ELF-1 (cell line): ENCODE measurements at places on chromosomes 5 and 9.

DNA sequence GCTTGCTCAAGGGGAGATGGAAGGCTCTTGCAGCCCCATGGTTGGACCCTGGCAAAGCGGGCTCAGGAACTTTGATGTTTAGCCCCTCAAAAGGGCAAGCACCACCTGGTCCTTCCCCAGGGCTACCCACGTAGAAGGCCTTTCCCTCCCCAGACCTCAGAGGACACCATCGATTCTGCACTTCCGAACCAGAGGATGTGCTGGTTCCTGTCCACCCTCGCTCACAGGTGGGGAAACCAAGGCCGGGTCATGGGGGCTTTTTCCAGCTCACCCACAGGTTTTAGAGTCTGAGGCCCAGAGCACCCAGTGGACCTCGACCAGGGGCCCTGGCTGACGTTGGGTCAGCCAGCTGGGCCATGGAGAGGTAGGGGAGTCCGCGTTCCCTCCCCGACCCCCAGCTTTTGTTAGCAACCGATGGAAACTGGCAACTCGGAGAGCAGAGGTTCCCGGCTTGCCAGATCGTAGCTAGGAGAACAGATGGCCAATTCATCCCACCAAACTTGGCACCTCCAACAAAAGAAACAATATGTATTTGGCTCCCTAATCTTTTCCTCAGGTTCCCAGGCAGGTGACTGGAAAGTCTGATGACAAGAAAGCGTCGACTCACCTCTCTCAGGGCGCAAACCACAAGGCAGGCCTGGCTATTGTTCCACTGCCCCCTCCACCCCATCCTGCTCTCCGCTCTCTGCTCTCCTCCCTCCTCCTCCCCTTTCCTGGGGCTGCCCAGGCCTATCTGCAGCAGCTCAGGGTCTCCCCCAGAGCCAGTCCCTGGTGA is 167.6 kb upstream of the SMIM23 start:
- no peak for DNase-seq

DNA sequence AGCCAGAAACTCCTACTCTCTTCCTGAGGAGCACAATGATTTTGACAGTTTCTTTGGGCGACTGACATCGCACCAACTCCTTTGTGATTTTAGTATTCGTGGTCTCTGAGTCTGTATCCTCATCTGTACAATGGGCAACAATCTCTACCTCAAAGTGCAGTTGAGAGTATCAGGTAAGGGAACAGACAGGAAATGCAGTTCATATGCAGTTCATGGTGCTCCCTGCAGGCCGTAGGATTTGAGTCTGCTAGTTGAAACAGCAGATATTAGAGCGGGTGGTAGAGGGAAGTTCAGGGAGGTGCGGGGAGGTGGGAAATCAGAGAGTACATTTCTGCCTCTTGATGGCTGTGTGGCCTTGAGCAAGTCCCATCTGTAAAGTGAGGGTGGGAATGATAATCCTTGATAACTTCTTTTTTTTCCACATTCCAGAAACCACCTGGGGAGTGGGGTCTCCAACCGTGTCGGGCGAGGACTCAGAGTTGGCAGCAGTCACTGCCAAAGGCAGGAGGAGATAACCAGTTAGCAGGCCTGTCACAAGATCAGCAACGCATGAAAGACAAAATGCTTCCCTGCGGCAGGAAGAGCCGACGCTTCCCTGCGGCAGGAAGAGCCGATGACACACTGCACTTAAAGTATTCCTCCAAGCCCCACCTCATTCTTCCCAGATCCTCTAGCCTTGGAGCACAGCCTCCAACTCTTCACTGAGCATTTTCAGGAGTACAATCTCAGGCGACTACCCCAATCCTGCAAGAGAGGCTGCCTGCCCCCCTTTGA is 6.0 kb upstream of the NEK6 start:
- DNase-seq, result peak; percentile 85

DNA sequence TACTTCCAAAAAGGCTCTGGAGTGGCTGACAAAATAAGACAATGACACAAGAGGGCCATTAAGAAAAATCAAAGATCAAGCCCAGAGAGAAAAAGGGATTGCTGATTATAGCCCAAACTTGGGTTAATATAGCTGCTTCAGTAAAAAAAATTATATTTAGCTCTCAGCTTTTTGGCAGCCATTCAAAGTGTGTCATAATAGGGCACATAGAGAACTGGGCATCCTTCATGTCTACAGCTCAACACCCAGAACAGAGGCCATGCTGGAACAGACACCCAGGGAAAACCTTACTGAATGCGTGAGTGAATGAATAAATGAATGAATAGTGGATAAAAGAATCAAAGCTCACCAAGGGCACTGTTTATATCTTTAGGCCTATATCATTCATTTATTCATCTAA is 110.1 kb downstream of the SLIT3 start:
- no peak for DNase-seq

DNA sequence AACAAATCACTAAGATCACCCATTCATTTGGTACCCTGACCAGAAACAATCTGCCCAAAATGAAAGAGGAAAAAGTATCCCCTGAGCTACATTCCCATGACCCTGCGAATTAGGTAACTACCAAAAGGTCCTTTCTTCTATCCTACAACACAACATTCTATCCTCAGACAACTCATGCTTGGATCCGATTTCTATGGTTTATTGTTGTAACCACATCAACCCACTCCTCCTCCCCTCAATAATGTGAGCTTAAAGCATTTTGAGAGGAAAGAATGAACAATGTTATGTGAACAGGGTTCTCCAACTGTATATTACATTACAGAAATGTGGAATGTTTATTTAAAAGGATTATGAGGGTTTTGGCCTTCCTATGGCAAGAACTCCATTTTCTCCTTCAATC is 4.0 kb downstream of the SLC35D2 start:
- no peak for DNase-seq

DNA sequence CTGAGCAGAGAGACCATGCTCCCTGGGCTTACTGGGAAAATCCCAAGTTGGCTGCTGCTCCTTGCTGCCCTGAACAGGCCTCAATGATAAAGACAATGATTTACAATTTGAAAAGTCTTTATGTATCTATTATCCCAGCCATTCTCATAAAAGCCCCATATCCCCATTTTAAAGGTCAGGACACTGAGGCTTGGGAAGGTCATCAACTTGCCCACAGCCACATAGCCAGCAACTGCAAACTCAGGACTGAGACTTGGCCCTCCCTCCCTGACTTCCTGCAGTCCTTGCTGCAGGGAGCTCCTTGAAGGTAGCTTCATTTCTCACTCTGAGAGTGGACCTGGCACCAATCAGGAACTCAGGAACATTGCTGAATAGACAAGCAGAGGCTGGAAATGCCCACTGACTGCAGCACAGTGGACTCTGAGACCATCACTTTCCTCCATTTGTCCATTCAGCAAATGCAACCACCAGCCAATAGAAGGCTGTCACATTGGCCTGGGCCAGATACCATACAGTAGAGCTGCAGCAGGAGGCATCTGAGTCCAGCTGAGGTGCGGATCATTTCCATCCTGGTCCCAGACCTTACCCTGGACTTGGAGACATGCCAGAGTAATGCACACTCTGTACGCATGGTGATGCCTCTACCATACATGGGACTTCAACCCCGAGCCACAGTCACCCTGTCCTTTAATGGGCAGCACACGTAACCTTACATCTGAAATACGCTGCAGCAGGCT is 18.3 kb downstream of the TNIP1 start:
- DNase-seq, result no peak

GRCh38 chr5:28807195-28807729 is 1768.9 kb upstream of the CDH9 start:
- DNase-seq, result no peak

- no peak for DNase-seq
Observed at GRCh38 chr5:43772764-43773477, 169.9 kb downstream of the NNT start.

- DNase-seq, result peak; percentile 7
Observed at GRCh38 chr9:94250456-94250855, 8.6 kb upstream of the ZNF169 start.

GRCh38 chr5:173180331-173180730 is 36.0 kb downstream of the BNIP1 start:
- DNase-seq, result no peak

- DNase-seq, result no peak
Observed at GRCh38 chr5:38166832-38167231, 91.5 kb upstream of the EGFLAM start.

GRCh38 chr5:67178085-67178484 is 18.5 kb downstream of the CD180 start:
- DNase-seq, result no peak

DNA sequence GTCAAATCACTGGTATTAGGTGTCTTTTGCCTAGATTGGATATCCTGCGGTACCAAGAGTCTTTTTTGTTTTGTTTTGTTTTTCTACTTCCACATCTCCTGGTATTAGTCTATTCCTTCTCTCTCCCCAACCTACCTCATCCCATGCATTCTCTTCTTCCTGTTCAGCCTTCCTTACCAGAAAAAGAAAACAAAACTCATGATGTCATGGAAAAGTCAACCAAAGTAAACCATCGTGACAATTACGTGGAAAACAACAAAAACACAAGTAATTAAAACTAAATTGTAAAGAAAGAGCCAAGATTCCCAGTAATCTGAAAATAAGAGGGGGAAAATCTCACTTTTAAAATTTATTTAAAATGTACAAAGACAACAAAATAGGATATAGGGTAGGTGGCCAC is 38.3 kb downstream of the TMEM167A start:
- no peak for DNase-seq

DNA sequence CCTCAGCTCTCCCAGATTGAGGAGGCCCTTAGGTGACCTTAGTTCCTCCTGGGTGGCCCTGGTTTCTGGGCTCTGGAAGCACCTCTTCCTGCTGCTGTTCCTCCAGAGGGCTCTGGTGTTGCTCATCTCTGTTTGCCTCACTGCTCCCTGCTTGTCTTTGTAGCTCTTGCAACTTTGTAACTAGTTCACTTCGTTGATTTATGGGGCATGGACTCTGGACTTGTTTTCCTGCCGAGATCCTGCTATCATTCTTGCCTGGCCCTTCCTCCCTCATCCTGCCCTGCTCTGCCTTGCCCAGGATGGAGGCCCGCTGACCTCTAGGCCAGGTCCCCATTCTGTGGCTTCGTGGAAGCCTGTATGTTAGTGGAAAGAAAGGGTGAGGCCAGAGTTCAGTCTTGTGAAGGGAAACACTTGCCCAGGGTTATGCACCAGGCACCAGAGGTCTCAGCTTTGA is 169.3 kb downstream of the MACROH2A1 start:
- no peak for DNase-seq

DNA sequence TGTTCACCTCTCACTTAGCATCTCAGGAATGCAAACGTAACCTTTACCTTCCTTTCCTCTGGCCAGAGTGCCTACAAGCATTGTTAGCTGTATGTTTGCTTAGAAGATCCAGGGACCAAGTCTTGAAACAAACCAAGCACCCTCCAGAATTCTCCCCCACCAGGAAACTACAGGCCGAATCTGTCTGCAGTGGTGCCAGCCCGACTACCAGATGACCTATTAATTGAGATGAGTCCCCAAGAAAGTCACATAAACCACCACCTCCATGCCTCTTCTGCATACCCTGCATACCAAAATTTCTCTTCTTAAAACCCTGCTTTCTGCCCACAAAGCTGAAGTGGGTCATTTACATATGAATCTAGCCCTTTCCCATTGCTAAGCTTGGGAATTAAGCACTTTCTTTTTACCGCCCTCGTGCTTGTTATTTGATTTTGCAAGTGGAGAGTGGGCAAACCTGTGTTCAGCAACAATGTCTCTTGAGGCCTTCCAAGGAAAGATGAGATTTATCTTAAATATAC is 1239.1 kb downstream of the CDH12 start:
- peak; percentile 28 for DNase-seq

- DNase-seq, result no peak
Observed at GRCh38 chr5:72417333-72418062, 89.7 kb downstream of the ZNF366 start.

DNA sequence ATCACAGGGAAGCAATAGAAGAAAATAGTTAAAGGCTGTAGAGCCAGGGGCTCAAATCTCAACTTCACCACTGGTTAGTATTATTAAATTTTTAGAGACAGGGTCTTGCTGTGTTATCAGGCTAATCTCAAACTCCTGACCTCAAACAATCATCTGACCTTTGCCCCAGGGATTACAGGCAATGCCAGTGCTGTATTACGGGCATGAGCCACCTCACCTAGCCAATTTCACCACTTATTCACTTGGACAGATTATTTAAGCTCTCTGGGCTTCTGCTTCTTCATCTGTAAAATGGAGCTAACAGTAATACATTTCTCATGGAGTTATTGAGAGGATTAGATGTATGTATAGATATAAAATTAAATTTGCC is 155.9 kb upstream of the KLF4 start:
- DNase-seq, result no peak

- no peak for DNase-seq
Observed at GRCh38 chr5:82487131-82487530, 209.0 kb upstream of the RPS23 start.

- DNase-seq, result no peak
Observed at GRCh38 chr9:127389381-127390247, 7.4 kb upstream of the SLC2A8 start.

DNA sequence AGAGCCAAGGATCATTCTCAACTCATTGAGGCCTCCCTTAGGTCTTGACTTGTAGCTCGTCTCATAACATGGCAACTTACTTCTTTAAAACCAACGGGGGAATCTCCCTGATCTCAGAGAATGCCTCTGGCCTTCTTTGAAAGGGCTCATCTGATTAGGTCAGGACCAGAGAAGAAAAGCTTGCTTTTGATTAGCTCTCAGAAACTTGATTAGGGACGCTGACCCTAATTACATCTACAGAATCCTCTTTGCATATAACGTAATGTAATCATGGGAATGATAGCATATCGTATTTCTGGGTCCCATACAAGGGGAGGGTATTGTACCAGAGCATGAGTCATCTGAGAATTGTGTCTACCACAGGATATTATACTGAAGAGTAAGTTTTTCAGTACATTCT is 125.1 kb upstream of the SH3GL2 start:
- DNase-seq, result no peak

DNA sequence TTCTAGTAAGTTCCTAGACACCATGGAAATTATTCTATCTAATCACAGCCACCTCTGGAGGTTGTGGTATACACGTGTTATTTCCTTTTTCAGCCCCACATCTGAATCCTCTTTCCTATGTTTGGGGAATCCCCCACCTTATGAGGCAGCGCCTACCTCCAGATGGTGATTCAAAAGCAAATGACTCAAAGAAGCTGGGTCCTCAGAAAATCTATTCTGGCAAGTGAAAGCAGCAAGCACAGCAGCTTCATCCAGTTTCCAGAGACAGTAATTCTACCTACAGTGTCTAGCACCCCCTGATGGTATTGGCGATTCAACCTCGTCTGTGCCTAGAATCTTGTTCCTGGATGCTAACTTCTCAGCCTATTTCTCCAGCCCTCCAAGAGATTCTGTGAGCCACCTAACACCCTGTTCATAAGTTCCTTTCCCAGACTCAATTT is 43.0 kb downstream of the STRBP start:
- peak; percentile 52 for DNase-seq
